Purkinje cell (primary cell): ENCODE measurements at places on chromosomes 3 and 15. TPM values are rescaled to one million over a fixed set of nuclear protein-coding genes. Genes with fewer than 3 reads are reported as not detected.

CYP11A1 gene
- polyA plus RNA-seq = 0.85 and 1.3 TPM in 2 replicates

ALS2CL gene
- not detected in 2 replicates for polyA plus RNA-seq

GOLGA8T gene
- polyA plus RNA-seq = not detected in 2 replicates

ZNF501 gene
- 0.20 and 2.7 TPM in 2 replicates for polyA plus RNA-seq

IFT80 gene
- 33.6 and 48.5 TPM in 2 replicates for polyA plus RNA-seq

IQCF5 gene
- not detected in 2 replicates for polyA plus RNA-seq

HERC2 gene
- 13.6 and 15.0 TPM in 2 replicates for polyA plus RNA-seq

ANKRD63 gene
- not detected in 2 replicates for polyA plus RNA-seq

RYR3 gene
- 3.4 and 3.8 TPM in 2 replicates for polyA plus RNA-seq

ARGFX gene
- polyA plus RNA-seq = not detected in 2 replicates

TUSC7 gene
- polyA plus RNA-seq = 5.7 TPM in 1 of 2 replicates, not detected in the other

CYP8B1 gene
- not detected in 2 replicates for polyA plus RNA-seq

LHFPL4 gene
- polyA plus RNA-seq = 3.7 and 6.4 TPM in 2 replicates

CNTN3 gene
- 239 and 300 TPM in 2 replicates for polyA plus RNA-seq

IGSF10 gene
- polyA plus RNA-seq = not detected in 2 replicates

MAP2K5 gene
- 7.9 and 12.3 TPM in 2 replicates for polyA plus RNA-seq

ECE2 gene
- 1.2 and 3.1 TPM in 2 replicates for polyA plus RNA-seq

GPR160 gene
- polyA plus RNA-seq = 0.16 and 1.3 TPM in 2 replicates

PLSCR2 gene
- 9.1 and 10.3 TPM in 2 replicates for polyA plus RNA-seq

CHRNA5 gene
- 0.16 and 7.7 TPM in 2 replicates for polyA plus RNA-seq

PPARG gene
- polyA plus RNA-seq = not detected in 2 replicates

ZNF662 gene
- polyA plus RNA-seq = 3.3 and 6.5 TPM in 2 replicates

ZNF660 gene
- polyA plus RNA-seq = 2.2 and 2.9 TPM in 2 replicates

POLQ gene
- polyA plus RNA-seq = 0.07 and 0.66 TPM in 2 replicates

SMCO1 gene
- polyA plus RNA-seq = 1.5 TPM in 1 of 2 replicates, not detected in the other
